ENCODE measurements at places on chromosomes 4 and X.

- no peak for DNase-seq
Observed at GRCh38 chrX:130108647-130109428, 1.5 kb downstream of the ELF4 start.

DNA sequence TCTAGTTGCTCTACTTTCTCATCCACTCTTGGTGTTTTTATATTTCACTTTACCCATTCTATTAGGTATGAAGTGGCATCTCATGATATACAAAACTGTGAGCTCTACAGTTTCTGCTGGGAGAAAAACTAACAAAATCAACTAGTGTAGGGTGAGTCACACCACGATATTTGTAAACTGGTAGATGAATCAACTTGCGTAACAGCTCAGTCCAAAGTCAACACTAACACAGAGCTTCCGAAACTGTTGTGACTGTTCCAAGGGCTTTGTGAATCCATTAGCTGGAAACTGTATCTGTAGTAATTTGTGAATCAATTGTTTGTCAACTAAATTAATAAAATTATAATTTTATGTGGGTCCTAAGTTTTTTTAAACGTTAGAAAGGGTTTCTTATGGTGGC lies 119.8 kb upstream of the TSPAN5 start:
- no peak for DNase-seq

DNA sequence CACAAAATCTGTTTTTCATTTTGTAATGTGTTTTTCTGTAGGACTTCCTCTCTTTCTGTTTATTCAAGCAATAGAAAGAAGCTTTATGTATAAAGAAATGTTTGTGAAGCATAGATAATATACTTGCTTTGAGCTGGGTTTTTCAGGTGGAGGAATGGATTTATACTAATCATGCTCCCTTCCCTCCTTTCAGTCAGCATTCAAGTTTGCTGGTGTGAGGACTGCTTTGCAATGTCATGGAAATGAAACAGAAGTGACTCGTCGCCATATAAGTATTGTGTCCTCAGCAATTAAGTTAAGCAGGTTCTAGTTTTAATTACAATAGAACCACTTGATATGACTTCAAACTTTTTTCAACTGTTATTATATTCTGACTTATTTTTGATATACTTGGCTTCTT lies 1447.1 kb downstream of the PCDH19 start:
- DNase-seq = no peak

DNA sequence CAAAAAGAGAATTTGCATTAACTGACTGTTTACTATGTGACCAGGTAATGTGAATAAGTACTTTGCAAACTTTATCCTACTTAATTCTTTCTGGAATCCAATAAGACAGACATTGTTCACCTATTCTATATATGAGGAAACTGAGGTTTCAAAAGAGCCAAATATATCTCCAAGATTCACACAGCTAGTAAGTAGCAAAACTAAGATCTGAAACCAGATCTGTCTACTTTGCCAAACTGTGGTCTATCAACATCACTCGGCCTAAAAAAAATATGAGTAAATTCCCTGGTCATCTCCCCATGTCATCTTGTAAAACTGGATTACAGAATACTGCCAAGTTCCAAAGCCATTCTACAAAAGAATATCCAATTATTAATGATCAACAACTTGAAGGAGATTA lies 52.8 kb downstream of the ANAPC10 start:
- DNase-seq = no peak

DNA sequence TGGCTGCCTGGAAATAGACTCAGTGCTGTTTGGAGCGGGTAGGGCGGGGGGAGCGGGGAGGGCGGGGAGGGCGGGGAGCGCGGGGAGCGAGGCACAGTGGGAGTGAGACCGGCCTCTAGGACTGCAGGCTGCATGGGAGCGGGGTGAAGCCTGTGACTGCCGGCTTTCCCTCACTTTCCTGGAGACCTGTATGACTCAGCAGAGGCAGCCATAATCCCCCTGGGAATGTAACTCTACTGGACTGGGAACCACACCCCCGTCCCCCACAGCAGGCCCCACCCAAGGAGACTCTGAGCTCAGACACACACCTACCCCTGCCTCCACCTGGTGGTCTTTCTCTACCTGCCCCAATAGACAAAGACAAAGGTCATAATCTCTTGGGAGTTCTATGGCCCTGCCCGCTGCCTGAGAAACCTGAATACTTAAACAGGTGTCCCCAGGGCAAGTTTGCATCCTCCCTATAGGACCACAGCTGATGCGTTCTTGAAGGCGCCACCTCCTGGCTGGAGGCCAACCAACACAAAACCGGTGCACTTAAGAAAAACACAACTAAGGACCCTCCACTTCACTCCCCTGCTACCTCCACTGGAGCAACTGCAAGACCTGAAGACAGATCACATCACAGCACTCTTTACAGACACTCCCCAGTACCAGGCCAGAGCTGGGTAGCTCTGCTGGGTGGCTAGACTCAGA lies 18.0 kb downstream of the HDAC8 start:
- DNase-seq = no peak

Measured in dorsolateral prefrontal cortex (tissue), 122 donors.